ENCODE measurements at places on chromosomes 16 and 17. TPM values are rescaled to one million over a fixed set of nuclear protein-coding genes. Genes with fewer than 3 reads are reported as not detected.

- no peak for DNase-seq
Measured at GRCh38 chr16:12900156-12900555, 1.2 kb upstream of the SHISA9 start.

GRCh38 chr17:71444078-71444477, 676.7 kb upstream of the SOX9 start:
- DNase-seq: no peak

DNA sequence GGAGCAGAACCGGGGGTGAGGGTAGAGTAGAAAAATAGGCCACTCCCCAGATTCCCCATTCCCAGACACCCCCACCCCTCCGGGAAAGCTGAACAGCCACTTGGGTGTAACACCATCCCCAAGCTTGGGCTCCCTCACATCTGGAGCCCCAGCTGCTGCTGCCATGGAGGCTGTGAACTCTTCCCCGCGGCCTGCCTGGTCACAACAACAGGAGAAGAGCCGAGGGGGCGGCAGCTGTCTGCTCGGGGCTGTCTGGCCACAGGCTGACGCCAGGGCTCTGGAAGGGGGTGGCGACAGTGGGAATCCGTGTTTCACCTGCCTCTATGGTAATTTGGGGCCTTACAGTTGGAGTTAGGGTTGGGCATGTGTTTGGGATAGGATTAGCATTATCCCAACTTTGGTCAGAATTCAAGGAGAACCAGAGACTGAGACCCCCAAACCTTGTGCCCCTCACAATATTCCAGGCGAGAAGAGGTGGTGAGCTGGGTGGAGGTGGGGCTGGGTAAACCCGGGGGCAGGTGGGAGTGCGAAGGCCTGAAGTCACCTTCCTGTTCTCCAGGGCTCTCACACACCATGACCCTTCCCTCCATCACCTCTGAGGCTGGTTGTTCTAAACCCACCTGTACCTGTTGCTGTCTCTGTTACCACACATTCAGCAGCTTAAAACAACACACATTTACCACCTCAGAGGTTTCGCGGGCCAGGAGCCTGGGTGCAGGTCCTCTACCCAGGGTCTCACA, 29.7 kb upstream of the NXPH3 start:
- DNase-seq: no peak

DNA sequence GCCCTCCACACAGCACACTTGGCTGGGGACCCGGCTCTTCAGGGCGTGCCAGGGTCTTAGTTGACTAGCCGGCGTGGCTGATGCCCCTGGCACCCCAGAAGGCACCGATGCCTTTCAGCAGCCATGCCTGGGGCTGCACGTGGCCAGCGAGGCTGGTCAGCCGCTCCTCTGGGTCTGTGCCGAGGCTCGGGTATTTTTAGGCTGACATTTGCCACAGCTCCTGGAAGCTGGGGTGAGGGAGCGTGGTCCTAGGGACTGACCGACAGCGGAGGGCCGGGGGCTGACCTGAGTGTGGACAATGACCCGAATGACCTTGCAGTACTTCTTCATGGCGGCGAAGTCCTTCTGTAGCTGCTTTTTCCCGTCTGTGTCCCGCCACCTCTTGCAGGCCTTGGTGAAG, 3.9 kb downstream of the RPL3L start:
- DNase-seq: no peak

- no peak for DNase-seq
Measured at GRCh38 chr16:203246-203645, 23.0 kb downstream of the HBQ1 start.

GRCh38 chr17:67080804-67081203, 36.5 kb downstream of the CACNG1 start:
- DNase-seq: no peak

GRCh38 chr17:42241871-42242270, 34.3 kb downstream of the STAT5B start:
- no peak for DNase-seq

The ARMC7 gene
- 11.6 TPM for total RNA-seq

The CCL4 gene
- total RNA-seq: 1,230 TPM

The CAMKK1 gene
- 6.1 TPM for total RNA-seq

The KRT33A gene
- total RNA-seq: not detected

The GSDMA gene
- total RNA-seq: 0.73 TPM

The PRKCB gene
- 109 TPM for total RNA-seq

All from activated T-helper 1 cell treated with anti-CD3 and anti-CD28 coated beads, Interleukin-12 subunit alpha, Interleukin-12 subunit beta, Interleukin-2, Interleukin-4 antibody, amounts not matched to agents 30 ng/mL and 10 ng/mL and 1 ng/mL, durations not matched to agents 14 hours and 24 hours and 36 hours (primary cell).